NAMALWA (cell line): ENCODE measurements at places on chromosomes 7 and 10.

- no peak for DNase-seq
These were observed 6.7 kb downstream of the IFIT5 start for GRCh38 chr10:89421018-89421476.

DNA sequence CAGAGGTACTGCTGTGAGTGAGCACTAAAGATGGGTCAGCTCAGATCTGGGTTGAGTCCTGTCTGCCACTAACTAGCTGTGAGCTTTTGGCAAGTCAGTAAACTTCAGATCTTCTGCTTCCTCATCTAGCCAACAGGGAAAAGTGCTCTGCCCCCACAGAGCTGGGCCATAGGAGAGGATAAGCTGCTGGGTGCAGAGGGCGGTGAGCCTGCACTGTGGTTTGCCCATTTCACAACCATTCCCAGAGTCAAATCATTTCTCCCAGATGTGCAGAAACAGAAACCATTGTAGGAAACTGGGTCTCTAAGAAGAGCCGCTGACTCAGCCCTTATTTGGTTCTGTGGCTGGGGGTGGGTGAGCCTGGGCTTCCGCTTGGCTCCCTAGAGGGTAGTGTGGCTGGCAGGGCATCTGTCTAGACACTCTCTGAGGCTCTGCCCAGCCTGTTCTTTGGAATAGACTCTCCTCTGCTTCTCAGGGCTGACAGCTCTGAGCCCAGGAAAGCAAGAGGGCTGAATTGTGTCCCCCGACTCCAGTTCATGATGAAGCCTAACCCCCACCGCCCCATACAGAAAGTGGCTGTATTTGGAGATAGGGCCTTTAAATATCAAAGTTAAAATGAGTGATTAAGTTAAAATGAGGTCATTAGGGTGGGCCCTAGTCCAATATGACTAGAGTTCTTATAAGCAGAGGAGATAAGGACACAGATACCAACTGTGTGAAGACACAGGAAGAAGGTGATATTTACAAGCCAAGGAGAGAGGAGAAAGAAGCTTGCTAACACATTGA is 29.5 kb upstream of the ARHGAP22 start:
- peak; percentile 62 for DNase-seq

GRCh38 chr7:122143376-122143750 is 686 bp downstream of the AASS start:
- DNase-seq, result peak; percentile 17

- no peak for DNase-seq
These were observed 57.2 kb upstream of the ANK3 start for GRCh38 chr10:60446851-60447250.

GRCh38 chr7:98300595-98301372 is 19.3 kb downstream of the BRI3 start:
- no peak for DNase-seq

- no peak for DNase-seq
These were observed 64.8 kb upstream of the PAPSS2 start for GRCh38 chr10:87594864-87595263.

GRCh38 chr10:20084451-20084850 is 268.2 kb downstream of the PLXDC2 start:
- no peak for DNase-seq

DNA sequence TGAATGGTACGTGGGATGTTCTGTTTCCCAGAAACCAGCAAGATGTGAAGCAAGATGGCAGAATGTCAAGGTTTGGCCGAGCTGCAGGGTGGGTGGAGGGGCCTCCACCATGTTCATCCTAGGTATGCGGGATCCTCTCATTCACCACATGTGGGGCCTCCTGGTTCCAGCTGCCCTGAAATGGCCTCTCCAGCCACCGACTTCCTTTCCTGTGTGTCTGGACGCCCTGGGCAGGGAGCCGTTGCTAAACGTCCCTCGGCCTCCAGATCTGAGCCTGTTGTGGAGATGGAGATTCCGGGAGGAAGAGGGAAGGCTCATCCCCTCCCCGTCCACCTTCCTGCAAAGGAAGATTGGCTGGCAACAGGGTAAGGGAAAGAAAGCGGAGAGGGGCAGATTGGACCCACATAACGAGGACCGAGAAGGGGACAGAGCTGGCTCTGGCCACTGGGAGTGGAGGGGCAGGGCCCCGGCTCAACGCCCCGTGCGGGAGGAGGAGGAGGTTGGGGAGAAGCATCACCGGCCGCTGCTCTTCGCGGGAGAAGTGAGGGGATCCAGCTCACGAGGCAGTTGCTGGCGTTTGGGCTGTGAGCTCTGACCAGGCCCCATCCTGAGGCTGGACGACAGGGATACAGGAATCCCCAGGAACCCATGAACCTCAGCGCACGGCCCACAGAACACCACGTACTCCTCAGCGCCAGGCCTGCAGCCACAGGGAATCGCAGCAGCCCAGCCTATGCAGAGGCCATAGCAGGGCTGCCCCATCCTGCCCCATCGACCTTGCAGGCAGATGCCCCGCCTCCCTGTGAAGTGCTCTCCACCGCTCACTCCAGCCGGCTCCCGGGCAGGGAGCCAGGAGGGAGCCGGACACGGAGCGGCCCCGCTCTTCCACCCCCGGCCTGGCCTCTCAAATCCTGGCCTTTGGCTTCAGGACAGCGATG is 98.3 kb downstream of the FOXL3 start:
- DNase-seq, result no peak

DNA sequence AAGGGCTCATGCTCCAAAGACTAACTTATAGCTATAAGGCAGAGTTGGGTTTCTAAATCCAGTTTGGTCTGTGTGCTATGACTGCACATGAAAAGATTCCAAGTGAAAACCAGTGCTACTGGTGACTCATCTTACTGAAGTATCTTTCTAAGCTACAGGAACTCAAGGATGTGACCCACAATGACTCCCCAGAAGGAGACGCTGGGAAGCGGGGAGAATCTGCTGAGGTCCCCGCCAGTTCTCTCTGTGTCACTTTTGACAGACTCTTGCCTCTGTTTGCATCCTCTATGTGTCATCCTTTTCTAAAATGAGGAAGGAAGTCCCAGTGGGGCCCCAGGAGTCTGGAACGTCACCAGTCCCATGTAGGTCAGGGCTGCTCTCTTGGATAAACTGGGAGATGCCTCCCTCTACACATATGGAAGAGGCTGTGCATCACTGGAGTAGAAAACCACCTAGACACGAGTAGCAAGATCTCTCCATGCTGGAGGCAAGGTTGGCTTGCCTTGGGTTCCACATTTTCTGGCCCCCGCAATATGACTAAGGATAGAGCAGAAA is 28.8 kb upstream of the GPR26 start:
- DNase-seq, result no peak

DNA sequence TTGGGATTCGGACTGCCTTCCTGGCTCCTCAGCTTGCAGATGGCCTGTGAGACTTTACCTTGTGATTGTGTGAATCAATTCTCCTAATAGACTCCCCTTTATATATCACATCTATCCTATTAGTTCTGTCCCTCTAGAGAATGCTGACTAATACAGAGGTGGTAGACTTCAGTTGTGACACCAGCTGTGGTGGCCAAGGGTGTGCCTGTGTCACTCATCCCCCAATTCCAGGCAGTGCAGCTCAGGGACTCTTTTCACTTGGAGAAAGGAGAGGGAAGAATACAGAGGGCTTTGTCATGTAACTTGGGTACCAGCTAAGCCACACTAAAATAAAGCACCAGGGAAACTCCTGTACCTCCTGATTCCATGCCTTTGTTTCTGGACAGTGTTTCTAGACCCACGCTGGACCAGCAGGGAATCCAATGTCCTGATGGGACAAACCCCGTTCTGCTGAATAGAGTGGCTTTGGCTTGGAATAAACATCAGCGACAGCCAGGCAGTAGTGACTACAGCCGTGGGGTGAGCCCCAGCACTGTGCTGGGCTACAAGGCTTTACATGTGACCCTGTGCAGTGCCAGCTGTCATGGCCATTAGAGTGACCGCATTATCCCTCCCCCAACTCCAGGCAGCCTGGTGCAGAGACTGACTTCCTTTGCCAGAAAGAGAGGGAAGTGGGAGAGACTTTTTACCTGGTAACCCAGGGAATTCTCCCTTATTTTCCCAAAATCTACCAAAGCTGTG is 233.6 kb downstream of the ANK3 start:
- DNase-seq, result no peak

GRCh38 chr10:15625261-15625660 is 94.5 kb downstream of the ITGA8 start:
- no peak for DNase-seq

DNA sequence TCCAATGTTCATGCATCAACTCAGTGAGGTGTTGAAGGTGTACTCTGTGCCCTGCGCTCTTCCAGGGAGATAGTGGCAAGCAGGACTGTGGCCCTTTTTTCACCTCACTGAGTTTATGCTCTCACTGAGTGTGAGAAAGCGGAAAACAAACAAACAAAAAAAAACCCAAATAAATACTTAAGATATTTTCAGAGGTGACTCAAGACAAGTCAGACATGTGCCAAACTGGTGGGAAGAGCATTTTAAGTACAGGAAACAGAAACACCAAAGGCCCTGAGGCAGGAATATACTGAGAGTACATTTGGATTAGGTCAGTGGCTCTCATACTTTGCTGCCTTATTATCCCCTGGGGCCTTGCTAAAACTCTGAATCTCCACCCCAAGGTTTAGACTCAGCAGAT is 111.9 kb upstream of the IGFBP3 start:
- DNase-seq, result no peak

DNA sequence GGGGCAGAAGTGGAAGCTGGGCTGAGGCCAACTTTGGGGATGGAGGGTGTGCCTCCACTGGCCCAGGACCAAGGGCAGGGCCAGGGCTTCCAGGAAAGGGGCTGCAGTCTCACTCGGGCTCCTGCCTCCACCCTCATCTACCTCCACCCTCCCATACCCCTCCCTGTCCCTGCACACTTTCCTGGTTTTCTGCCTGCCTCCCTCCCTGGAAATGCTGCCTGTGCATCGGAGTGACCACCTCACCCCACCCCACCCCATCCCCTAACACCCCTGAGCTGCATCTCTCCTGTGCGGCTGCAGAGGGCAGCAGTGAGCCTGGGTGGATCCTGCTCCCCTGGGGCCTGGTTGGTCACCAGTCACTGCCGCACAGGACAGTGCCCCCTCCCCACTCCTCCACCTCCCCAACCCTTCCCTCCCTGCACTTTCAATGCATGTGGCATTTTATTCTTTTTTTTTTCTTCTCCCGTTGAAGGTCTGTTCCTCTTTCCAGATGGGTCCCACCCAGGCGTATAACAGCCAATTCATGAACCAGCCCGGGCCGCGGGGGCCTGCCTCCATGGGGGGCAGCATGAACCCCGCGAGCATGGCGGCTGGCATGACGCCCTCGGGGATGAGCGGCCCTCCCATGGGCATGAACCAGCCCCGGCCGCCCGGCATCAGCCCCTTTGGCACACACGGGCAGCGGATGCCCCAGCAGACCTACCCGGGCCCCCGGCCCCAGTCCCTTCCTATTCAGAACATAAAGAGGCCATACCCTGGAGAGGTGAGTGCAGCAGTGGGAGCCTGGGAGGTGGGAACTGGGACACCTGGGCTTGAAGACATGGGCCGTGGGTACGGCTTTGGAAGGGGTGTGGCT is 54.1 kb upstream of the PPIF start:
- DNase-seq, result peak; percentile 8

DNA sequence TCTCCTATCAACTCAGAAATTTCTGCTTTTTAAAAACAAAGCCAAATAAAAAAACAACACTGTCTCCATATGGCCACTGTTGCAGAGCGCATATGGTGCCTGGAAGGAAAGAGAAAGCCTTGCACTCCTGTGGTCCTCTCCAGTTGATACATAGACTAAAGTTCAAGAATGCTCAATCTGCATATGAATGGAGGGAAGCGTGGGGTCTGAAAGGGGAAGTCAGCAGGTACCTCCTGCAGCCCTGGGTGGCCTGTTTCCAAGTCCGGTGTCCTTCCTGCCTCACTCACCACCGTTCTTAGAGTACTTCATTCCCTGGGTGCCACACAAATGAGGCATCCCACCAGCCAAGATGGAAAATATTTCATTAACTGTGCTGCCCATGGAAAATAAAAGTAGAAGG is 138.3 kb upstream of the PALS2 start:
- no peak for DNase-seq

- no peak for DNase-seq
These were observed 179.8 kb upstream of the CSTF2T start for GRCh38 chr10:51879238-51879637.

GRCh38 chr7:16816824-16817223 is 12.0 kb upstream of the AGR2 start:
- DNase-seq, result peak; percentile 11

- no peak for DNase-seq
These were observed 53.5 kb downstream of the DNAJB9 start for GRCh38 chr7:108623220-108623619.

- no peak for DNase-seq
These were observed 25.0 kb downstream of the FOXP2 start for GRCh38 chr7:114439581-114439980.

DNA sequence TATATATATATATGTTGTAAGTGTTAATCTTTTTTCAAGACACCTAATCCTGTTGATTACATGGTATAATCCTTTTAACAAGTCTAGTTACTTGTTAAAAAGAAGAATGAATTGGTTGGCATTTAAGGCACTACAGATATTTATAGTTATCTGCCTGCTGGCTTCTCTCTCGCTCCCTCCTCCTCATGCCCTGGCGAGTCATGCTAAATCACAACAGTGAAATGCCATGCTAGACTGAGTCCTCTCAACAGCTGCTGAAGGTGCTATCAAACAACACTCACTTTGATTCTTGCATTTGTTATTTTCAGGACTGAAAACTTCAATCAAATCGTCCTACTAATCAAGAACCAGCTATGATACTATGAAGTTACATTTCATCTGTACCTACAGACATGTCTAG is 15.4 kb downstream of the NRAP start:
- DNase-seq, result no peak

- DNase-seq, result no peak
These were observed 639.3 kb downstream of the TNS3 start for GRCh38 chr7:46942574-46942973.

DNA sequence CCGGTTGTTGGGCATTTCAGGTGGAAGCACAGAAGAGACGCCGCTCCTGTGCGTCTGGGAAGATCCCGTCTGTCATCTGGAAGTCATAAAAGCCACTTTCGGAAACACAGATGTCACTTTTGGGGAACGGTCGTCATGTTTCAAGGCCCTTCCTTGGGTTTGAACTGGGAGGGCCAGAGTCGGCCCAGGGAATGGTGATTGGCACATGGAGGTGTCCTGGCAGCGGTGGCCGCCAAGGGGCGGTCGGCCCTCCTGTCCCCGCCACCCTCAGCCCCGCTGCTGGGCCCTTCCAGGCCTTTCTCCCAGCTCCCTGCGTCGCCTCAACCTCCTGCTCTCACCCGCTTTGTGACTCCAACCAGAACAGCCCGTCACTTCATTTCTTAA is 115.2 kb upstream of the SFMBT2 start:
- DNase-seq, result no peak
